ENCODE measurements at places on chromosomes 2 and 18.

DNA sequence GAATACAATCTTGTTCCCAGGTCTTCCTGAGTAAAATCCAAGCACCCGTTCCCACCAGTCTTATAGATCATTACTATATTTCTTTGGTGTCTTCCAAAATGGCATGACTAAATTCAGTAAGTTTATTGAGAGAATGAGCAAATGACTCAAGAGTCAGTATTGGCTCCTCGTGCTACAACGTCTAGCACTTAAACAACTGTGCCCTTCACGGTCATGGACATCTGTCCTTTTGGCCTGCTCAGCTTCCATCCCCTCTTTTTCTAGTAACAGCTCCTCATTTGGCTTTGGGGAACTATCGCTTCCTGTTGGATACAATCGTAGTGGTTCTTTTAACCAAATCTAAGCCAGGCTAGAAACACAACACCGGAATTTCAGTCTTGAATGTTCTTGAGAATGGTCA is 24.1 kb upstream of the FZD7 start:
- DNase-seq: no peak

DNA sequence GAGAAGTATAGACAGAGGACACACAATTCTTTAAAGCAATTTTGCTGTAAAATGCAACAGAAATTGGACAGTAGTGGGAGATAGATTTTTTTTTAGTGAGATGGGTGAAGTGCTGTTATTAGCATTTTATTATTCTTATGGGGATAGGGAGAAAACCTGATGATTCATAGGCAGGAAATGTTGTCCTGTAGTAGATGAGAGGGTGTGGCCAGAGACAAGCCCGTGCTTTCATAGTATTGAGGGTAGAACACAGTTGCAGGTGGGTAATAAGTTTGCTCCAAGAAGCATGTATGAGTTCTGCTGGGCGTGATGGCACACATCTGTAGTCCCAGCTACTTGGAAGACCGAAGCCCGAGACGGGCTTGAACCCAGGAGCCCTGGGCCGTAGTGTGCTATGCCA is 128.3 kb upstream of the ARHGAP28 start:
- DNase-seq: no peak

DNA sequence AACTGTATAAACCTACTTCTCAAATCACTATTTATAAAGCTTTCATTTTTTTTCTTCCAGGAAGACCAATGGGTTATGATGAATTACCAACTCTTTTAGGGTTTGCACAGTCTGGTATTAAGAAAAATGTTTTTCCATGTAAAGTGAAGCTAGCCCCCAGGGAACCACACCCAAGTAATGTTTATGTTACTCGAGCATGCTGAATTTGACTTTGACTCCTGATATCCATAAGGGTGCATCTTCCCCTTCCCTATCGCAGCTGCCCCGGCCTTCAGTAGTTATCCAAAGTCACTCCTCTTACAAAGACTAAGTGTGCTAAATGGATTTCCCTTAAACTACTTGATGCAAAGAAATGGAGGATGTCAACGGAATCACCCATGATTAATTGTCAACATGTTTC is 21.7 kb downstream of the KCTD18 start:
- no peak for DNase-seq

- no peak for DNase-seq
Measured at GRCh38 chr2:173032032-173032431, 43.6 kb upstream of the MAP3K20 start.

Measured in natural killer cell (primary cell).